ENCODE measurements at places on chromosomes 1 and 21. TPM values are rescaled to one million over a fixed set of nuclear protein-coding genes. Genes with fewer than 3 reads are reported as not detected.

SH2D5 gene
- 1.3 TPM for total RNA-seq

TEX50 gene
- not detected for total RNA-seq

RFX5 gene
- 19.3 TPM for total RNA-seq

HTR6 gene
- total RNA-seq, result not detected

MIXL1 gene
- total RNA-seq, result not detected

FNDC5 gene
- total RNA-seq, result 5.4 TPM

CENPL gene
- 3.1 TPM for total RNA-seq

DIP2A gene
- total RNA-seq, result 32.0 TPM

OR2M3 gene
- not detected for total RNA-seq

ST6GALNAC3 gene
- 6.0 TPM for total RNA-seq

PLEKHA6 gene
- 20.5 TPM for total RNA-seq

FAM151A gene
- not detected for total RNA-seq

CHI3L1 gene
- 13.2 TPM for total RNA-seq

IL20 gene
- total RNA-seq, result not detected

CRNN gene
- not detected for total RNA-seq

KRTAP12-2 gene
- total RNA-seq, result not detected

FALEC gene
- 0.86 TPM for total RNA-seq

SORT1 gene
- total RNA-seq, result 16.0 TPM

PTGER3 gene
- 5.2 TPM for total RNA-seq

KRTAP6-1 gene
- not detected for total RNA-seq

OR2T29 gene
- not detected for total RNA-seq

AKR7A3 gene
- 1.7 TPM for total RNA-seq

TMCC2 gene
- total RNA-seq, result 3.8 TPM

SEC16B gene
- 4.7 TPM for total RNA-seq

TFAP2E gene
- 0.24 TPM for total RNA-seq

CTSE gene
- total RNA-seq, result not detected

S100A5 gene
- total RNA-seq, result not detected

CYB5RL gene
- 8.1 TPM for total RNA-seq

PDZK1 gene
- 0.40 TPM for total RNA-seq

HPDL gene
- not detected for total RNA-seq

SPRR4 gene
- not detected for total RNA-seq

TRIM17 gene
- total RNA-seq, result 1.7 TPM

PLXNA2 gene
- 15.3 TPM for total RNA-seq

CFHR5 gene
- not detected for total RNA-seq

AMY1C gene
- total RNA-seq, result not detected

MORC3 gene
- 55.6 TPM for total RNA-seq

S100A9 gene
- total RNA-seq, result 17.4 TPM

CD1E gene
- total RNA-seq, result not detected

NBPF20 gene
- 0.57 TPM for total RNA-seq

IL10 gene
- total RNA-seq, result 1.1 TPM

OR10J1 gene
- total RNA-seq, result not detected

TFF3 gene
- 131 TPM for total RNA-seq
